ENCODE measurements at places on chromosomes 6 and 20.
A peak's percentile ranks its signal among the peaks of the same experiment; 100 is the strongest.

DNA sequence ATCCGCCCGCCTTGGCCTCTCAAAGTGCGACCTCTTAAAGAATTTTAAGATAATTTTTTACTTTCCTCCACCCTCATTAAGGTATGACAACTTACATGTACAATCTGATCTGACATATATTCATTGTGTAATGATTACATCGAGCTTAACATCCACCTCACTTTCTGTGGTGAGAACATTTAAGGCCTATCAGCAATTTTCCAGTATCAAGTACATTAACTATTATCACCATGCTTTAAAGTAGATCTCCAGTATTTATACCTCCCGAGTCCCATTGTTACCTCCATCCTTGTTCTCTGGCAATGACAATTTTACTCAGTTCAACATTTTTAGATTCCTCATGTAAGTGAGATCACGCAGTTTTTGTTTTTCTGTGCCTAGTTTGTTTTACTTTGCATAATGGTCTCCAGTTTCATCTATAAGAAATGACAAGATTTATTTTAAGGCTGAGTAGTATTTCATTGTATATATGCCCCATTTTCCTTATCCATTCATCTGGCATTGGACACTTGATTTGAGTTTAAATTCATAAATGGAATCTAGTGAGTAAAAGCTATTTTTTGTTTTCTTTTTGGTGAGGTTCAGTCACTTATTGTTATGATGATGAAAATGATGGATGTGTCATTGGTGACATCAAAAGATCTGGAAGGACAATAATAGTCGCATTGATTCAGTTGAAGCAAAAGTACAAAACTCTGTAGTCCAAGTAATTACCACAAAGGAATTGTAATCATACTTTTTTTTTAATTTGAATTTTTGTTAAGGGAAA lies 87.0 kb downstream of the OR2B2 start:
- DNase-seq: no peak

GRCh38 chr20:57387945-57388371 lies 3.2 kb upstream of the RBM38 start:
- no peak for DNase-seq

- no peak for DNase-seq
Observed at GRCh38 chr6:8213995-8214394, 111.6 kb upstream of the EEF1E1 start.

DNA sequence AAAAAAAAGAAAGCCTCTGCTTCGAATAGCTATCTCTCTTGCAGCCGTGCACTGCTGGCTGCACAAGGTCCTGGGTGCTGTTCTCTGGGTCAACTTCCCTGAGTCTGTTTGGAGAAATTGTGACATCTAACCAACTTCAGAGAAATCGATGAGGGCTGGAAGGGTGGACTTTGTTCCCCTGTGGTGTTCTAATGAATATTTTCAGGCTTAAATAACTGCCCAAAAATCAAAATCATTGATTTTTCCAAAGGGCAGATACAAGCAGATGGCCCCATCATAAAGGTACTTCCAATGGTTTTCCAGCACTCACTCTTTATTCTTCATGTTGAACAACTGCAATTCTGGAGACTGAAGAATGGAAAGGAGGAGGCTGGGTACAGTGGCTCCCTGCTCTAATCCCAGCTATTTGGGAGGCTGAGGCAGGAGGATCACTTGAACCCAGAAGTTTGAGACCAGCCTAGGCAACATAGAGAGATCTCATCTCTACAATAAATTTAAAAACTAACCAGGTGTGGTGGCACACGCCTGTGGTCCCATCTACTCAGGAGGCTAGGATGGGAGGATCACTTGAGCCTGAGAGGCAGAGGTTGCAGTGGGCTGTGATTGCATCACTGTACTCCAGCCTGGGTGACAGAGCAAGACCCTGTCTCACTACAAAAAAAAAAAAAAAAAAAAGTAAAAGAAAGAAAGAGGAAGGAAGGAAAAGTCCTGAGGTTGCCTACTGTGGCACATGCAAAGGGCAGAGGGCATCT lies 59.1 kb downstream of the FOXA2 start:
- DNase-seq: no peak

GRCh38 chr6:12024699-12025434 lies 12.8 kb downstream of the HIVEP1 start:
- DNase-seq: no peak

DNA sequence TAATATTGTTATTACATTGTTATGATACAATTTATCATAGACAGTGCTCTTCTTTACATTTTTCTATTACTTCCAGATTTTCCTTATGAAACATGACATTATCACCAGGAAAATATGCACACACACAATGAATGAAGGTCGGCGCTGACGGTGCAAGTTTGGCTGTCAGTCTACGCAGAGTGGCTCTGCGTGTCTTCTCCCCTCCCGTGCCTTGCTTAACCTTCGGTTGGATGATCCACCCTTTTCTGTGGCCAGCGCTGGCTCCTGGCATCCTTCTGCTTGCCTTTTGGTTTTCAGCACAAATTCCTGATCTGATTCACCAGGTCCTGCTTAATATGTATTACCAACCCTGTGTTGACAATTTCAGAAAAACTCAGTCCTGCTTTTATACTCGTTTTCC lies 157.4 kb downstream of the TSHZ2 start:
- DNase-seq: no peak

DNA sequence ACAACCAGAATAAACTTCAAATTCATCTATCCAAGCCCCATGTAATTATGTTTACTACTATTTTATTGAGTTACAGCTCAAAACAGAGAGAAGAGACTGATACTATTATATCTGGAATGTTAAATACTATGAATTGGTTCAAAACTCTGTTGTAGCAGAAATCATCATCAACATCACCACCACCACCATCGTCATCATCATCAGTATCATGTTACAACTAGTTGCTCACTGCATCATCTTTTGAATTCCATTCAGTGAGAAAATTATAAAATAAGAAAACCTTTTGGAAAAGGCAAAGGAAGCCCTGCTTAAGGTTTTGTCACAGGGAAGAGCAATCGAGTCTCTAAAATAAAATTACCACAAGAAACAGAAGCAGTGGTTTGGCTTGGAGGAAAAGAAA lies 36.2 kb upstream of the THEMIS start:
- no peak for DNase-seq

DNA sequence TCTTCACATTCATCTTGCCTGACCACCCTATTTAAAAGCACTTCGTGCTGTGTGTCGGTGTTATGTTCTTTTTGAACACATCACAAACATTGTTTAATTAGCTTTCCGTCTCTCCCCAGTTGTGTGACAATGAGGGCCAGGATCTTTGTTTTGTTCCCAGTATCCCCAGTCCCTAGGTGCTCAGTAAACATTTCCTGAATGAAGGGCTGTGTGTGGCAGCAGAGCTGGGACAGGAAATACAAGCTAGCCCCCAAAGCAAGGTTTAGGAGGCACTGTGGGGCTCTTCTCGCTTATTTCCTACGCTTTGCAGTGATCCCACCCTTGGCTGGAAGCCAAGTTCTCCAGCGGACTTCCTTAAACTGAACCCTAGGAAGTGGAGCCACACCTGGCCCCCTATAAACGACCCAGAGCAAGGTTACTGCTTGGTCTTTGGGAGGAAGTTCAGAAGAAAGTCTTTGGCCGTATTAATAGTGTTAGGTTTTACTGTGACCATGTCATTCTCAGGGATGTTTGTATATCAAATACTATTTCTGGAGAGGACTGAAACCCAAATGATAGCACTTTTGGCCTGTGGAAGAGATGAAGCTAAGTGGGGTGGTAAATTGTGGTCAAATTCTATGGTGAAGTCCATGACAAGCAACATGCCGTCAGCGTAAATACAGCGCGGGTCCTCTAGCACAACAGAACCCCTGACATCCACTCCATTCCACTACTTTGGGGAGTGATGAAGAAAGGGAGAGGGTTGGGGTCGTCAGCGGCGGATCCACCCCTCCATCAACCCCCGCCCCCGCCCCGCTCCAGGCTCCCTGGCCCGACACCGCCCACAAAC lies 570 bp upstream of the FANCE start:
- DNase-seq: no peak

GRCh38 chr6:105909106-105909505 lies 177.0 kb upstream of the PRDM1 start:
- no peak for DNase-seq

- no peak for DNase-seq
Observed at GRCh38 chr6:129307845-129308244, 402.1 kb downstream of the ARHGAP18 start.

- DNase-seq: no peak
Observed at GRCh38 chr6:113347436-113347835, 509.7 kb upstream of the MARCKS start.

DNA sequence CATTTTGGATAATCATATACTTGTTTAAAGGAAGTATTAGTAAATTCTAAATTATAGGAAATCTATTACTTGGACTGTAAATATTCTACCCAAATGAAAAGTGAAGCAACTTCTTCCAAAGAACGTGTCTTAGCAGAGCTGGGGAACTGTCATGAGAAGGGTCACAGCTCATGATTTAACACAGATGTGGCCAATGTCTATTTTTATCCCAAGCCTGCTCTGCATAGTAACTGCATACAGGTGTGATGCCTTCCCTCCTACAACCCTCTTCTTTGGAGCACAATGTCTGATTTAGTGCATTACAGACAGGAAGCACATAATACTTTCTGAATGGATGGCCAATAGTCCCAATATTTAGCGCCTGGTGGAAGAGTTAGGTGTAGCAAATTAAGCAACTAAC lies 138.7 kb upstream of the THEMIS start:
- DNase-seq: no peak

GRCh38 chr6:53151676-53152075 lies 3.0 kb upstream of the GCM1 start:
- DNase-seq: peak; percentile 47

DNA sequence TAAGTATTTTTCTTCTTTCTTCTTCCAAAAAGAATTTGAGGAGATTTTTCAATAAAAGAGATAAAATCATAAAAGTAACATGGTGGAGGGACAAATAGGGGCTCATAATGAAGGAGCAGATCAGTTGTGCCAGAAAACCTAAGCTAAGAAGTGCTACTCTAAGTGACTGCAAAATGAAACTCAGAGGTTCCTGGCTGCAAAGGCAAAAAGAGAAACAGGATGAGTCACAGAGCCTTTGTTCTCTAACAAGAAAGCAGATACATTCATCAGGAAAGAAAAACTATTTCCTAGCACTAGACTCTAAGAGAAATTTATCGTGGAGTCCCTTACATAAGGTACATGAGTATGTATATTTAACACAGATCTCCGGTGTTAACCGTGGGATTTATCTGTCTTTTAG lies 49.8 kb downstream of the TSHZ2 start:
- DNase-seq: no peak

DNA sequence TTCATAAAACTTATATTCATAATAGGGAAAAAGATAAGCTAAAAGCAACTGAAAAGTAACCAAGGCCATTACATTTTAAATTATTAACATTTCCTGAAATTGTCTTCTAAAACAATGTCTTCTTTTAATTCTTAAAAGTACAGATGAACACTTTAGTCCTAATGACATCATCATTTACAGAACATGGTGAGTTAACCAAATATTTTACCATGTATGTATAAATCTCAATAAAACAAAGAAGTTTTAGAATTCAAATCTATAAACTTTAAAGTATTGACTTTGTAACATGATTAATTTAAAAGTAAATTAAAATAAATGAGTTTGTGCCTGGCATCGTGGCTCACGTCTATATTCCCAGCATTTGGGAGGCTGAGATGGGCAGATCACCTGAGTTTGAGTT lies 125.9 kb upstream of the PRSS16 start:
- no peak for DNase-seq

DNA sequence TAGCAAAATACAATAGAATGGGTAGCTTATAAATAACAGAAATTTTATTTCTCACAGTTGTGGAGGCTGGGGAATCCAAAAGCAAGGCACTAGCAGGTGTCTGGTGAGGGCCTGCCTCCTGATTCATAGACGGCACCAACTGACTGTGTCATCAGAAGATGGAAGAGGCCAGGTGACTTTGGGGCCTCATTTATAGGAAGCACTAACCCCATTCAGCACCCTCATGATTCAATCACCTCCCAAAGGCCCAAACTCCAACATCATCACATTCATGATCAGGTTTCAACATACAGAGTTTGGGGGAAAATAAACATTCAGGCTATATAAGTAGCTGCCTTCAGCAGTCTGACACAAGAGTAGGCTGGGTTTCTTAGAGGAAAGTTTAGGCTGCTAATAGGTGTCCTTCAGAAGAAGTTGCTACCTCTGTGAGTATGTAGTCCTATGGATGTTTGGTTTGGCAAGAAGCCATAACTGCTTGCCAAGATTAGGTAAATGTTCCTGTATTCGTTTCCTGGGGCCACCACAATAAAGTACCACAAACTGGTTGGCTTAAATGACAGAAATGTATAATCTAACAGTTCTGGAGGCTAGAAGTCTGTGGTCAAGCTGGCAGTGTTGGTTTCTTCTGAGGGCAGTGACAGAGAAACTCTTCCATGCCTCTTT lies 48.8 kb downstream of the NT5E start:
- no peak for DNase-seq
